ENCODE measurements at places on chromosomes 3 and 15.
A peak's percentile ranks its signal among the peaks of the same experiment; 100 is the strongest.

GRCh38 chr3:84989102-84989501 is 30.3 kb downstream of the CADM2 start:
- no peak for DNase-seq

GRCh38 chr15:39397883-39398282 is 183.0 kb upstream of the THBS1 start:
- DNase-seq, result no peak

GRCh38 chr15:20353966-20354883 is 187.4 kb downstream of the GOLGA6L6 start:
- DNase-seq, result no peak

DNA sequence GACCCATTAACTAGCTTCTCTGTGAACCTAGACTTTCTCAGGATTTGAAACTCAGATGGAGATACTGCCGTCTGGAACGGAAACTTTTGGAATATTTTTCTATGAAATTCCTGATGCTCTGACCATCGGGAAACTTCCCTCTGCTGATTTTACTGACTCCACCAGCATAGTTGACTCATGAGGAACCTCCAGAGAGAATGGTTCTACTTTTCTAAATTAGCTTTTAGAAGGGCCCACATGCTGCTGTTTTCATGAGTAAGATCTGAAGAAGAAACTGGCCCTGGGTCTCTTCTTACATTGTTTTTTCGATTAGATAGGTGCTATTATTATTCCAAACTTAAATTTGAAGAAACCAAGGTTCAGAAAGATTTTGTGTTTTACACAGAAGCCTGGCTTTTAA is 326.3 kb upstream of the NR2E3 start:
- no peak for DNase-seq

- DNase-seq, result no peak
Measured at GRCh38 chr15:29056839-29057450, 171.2 kb downstream of the APBA2 start.

GRCh38 chr3:49804141-49805041 is 1.3 kb downstream of the INKA1 start:
- no peak for DNase-seq

DNA sequence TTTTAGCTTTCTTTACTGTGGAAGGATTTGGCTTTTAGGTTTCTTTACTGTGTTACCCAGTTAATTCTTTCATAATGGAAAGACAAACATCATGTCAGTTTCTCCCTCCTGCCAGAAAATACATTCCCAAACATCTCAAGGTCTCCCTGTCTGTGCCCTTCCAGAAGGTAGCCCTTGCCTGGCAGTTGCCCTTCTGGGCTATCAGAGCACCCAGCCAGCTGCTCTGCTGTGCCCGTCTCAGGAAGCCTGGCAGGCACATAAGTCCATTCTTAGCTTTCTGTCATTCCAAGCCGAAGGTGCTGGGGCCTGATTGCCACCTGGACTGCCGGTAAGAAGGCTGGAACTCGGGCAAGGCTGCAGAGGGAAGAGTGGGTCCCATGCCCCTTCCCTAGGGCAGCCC is 203.4 kb downstream of the SLCO3A1 start:
- DNase-seq, result no peak

- DNase-seq, result peak; percentile 65
Measured at GRCh38 chr15:48331796-48332641, 790 bp downstream of the DUT start.

DNA sequence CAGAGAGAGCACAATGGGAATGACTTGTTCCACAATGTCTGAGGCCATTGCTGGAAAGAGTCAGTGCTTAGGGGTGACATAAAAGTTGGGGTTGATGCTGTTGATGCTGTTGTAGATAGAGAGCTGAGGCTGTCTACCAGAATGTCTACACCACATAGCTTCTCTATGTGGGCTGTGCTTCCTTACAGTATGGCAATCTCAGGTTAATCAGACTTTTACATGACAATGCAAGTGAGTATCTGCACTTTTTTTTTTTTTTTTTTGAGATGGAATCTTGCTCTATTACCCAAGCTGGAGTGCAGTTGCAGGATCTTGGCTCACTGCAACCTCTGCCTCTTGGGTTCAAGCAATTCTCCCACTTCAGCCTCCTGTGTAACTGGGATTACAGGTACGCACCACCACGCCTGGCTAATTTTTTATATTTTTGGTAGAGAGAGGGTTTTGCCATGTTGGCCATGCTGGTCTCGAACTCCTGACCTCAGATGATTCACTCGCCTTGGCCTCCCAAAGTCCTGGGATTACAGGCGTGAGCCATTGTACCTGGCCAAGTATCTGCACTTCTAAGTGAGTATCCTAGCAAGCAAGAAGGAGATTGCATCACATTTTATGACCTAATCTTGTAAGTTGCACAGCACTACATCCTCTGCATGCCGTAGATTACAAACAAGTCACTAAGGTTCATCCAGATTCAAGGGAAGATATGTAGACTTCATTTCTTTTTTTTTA is 28.7 kb downstream of the DLEC1 start:
- no peak for DNase-seq

- no peak for DNase-seq
Measured at GRCh38 chr3:191339316-191339917, 9.1 kb upstream of the UTS2B start.

- DNase-seq, result no peak
Measured at GRCh38 chr15:60633426-60633968, 154.6 kb upstream of the ICE2 start.

GRCh38 chr3:147089286-147089685 is 317.1 kb downstream of the ZIC4 start:
- no peak for DNase-seq

GRCh38 chr3:140546649-140547048 is 131.2 kb upstream of the TRIM42 start:
- DNase-seq, result no peak

GRCh38 chr3:188698436-188698835 is 473.3 kb upstream of the TPRG1 start:
- DNase-seq, result no peak

GRCh38 chr3:195844671-195845218 is 33.0 kb upstream of the MUC4 start:
- DNase-seq, result no peak

DNA sequence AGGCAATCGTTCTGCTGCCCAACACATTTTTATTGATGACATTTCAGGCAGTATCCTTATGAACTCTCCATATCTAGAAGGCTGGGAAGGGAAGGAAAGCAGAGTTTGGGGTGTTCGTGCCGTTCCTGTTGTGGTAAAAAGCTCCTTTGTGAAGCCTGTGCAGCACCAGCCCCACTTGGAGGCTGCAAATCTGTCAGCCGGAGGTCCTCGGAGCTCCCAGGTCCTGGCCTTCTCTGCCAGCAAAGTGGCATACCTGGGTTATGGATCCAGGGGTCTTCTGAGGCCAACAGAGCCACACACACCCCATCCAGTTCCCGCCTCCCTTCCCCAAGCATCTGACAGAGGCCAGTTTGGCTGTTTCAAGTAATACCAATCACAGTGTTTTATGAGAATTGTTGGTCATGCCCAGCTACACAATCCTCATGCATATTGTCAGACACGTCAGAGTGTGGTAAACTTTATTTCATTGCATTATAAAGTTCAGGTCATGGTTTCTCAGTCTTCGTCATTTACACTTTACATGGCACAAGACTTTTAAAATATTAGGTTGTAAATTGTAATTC is 15.9 kb upstream of the USP3 start:
- DNase-seq, result no peak

- no peak for DNase-seq
Measured at GRCh38 chr3:96776818-96777217, 37.6 kb upstream of the EPHA6 start.

DNA sequence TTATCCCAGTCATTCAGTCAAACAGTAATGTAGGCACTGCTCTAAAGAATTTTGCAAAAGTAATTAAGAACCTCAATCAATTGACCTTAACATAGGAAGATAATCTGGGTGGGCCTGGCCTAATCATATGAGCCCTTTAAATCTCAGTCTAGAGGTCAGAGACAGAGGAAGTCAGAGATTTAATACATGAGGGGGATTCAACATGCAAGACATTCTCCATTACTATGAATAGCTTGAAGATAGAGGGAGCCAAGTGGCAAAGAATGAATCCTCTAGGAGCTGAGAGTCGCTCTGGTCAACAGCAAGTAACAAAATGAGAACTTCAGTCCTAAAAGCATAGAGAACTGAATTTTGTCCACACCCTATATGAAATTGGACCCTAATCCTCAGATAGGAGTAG is 39.0 kb upstream of the MBNL1 start:
- no peak for DNase-seq

- peak; percentile 11 for DNase-seq
Measured at GRCh38 chr3:37819591-37819990, 42.1 kb upstream of the CTDSPL start.

- peak; percentile 93 for DNase-seq
Measured at GRCh38 chr3:171770689-171771620, 39.3 kb downstream of the PLD1 start.

DNA sequence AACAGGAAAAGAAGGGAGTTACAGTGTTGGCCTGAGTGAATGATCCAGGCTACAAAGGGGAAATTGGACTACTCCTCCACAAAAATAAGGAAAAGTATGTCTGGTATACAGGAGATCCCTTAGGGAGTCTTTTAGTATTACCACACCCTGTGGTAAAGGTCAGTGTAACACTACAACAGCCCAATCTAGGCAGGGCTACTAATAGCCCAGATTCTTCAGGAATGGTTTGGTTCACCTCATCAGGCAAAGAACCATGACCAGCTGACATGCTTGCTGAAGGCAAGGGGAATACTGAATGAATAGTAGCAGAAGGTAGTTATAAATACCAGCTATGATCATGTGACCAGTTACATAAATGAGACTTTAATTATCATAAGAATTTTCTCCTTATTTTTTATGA is 372.6 kb upstream of the ATP11B start:
- no peak for DNase-seq

DNA sequence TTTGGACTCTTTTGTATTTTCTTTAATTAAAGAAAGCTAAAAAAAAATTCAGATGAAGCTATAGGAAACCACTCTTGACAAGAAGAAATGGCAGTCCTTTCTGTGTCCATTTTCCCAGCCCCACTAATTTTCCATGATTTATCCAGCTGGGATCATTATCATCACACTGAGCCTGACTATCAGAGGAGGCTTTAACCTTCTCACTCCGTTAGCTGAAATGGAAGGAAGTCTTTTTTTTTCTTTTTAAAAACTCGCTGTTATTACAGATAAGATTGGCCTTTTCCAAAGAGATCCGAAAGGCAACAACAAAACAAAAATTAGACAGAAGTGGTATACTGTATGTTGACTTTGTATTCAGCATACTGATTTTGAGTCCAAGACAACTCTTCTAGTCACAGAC is 366.2 kb upstream of the ROPN1 start:
- no peak for DNase-seq

- DNase-seq, result no peak
Measured at GRCh38 chr3:100043271-100043670, 71.0 kb downstream of the FILIP1L start.

GRCh38 chr3:72042397-72043203 is 257.7 kb upstream of the PROK2 start:
- peak; percentile 57 for DNase-seq

- DNase-seq, result no peak
Measured at GRCh38 chr3:130635978-130636377, 110.7 kb downstream of the PIK3R4 start.

GRCh38 chr15:52856286-52856685 is 66.2 kb upstream of the ONECUT1 start:
- DNase-seq, result no peak

DNA sequence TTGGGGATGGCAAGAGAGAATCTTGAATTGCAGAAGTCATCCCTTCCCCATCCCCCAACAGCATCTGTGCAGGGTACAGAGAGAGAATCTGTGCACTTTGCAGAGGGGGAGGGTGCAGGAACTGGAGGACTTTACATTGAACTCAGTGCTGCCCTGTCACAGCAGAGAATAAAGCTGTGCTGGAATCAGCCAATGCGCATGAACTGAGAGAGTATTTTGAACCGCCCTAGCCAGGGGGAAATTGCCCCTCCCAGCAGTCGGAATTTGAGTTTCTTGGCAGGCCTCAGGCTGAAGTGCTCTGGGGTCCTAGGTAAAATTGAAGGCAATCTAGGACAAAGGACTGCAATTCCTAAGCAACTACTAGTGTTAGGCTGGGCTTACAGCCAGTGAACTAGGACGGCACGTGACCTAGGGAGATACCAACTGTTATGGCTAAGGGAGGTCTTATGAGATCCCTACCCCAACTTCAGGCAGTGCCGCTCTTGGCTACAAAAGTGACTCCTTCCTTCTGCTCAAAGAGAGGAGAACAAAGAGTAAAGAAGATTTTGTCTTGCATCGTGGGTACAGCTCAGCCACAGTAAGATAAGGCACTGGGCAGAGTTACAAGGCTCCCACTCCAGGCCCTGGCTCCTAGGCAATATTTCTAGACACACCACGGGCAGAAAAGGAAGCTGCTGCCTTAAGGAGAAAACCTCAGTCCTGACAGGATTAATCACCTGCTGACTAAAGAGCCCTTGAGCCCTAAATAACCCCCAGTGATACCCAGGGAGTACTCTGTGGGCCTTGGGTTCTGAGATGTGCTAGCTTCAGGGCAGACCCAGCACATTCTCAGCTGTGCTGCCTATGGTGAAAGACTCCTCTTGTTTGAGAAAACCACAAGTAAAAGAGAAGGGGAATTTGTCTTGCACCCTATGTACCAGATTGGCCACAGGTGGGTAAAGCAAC is 300.5 kb upstream of the ALCAM start:
- peak; percentile 26 for DNase-seq

- no peak for DNase-seq
Measured at GRCh38 chr15:88284318-88284998, 27.9 kb upstream of the NTRK3 start.

DNA sequence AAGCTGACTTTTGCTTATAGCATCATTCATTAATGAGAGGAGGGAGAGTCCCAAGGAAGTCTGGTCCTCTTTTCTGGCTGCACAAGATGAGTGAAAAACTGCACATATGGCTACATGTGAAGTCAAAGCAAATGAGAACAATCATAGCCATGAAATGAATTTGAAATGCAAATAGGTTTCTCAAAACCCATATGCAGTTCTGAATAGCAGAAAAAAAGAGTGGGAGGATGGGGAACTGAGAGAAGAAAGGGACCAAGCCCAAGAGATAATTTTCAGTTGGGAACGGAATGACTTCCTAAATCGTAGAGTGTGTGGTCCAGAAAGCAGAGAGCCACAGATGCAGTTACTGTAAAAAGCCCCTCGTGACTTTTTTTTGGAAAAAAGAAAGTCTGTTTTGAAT is 66.3 kb downstream of the GTPBP8 start:
- DNase-seq, result no peak

DNA sequence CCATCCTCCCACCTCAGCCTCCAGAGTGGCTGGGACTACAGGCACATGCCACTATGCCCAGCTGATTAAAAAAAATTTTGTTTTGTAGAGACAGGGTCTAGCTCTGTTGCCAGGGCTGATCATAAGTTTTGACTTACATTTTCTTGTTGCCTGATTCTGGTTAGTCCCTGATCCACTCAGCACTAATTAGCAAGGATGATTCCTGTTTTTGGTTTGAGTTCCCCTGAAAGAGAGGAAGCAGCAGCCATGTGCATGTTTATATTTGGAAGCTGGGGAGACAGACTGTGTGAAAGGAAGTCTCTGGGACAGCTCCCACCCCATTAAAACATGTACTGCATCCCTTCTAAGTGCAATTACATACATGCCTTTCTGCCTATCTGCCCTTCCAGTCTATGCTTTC is 3.6 kb upstream of the NCK1 start:
- no peak for DNase-seq

Measured in fibroblast of pulmonary artery (primary cell).